Urothelium cell line (cell line): ENCODE measurements at places on chromosomes 5 and 9.

DNA sequence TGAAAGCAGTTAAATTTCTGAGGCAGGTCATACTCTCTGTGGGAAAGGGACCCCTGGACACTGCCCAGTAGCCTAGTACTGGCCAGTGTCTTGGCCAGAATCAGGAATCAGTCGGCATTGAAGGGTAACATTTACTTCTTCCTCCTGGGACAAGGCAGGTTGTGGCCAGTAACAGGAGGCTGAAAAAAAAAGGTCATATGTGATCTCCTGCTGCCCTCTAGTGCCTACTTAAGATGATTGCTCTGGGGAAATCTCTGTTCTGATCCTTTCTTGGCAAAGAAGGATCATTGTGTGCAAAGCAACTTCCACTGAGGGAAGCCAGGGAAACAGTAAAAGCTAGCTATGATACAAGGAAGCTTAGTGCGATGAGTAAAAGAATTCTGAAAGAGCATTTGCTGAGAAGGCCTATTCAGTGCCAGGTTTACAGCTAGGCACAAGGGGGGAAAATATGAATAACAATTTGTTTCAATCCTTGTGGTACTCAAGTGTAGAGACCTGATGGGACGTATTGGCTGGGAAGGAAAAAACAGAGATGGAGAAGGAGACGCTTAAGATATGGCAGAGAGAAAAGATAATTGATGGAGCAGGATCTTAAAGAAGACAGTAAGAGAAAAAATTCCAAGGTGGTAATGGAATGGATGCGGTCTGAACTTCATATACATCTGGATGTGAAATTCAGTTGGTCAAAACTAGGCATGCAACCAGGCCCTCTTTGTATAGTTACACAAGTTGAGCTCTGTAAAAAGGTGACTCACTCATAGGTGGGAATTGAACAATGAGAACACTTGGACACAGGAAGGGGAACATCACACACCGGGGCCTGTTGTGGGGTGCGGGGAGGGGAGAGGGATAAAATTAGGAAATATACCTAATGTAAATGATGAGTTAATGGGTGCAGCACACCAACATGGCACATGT lies 25.8 kb upstream of the TRIM32 start:
- peak; percentile 60 for DNase-seq

DNA sequence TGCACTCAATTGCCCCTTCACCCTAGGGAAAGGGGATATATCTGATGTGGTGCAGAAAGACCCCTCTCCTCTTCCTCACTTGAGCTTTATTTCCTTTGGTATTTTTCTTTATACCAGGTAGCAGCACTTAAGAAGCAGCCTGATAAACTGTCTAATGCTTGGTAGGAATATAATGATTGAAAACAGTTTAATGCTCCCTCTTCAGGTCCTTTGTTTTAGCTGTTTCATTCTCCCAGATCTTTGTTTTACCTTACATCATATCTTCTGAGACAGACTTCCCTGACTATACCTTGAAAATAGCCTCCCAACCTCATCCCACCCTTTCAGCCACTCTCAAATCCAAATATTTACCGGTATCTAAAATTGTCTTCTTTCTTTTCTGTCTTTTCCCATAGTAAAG lies 87.9 kb downstream of the NUDT12 start:
- no peak for DNase-seq

DNA sequence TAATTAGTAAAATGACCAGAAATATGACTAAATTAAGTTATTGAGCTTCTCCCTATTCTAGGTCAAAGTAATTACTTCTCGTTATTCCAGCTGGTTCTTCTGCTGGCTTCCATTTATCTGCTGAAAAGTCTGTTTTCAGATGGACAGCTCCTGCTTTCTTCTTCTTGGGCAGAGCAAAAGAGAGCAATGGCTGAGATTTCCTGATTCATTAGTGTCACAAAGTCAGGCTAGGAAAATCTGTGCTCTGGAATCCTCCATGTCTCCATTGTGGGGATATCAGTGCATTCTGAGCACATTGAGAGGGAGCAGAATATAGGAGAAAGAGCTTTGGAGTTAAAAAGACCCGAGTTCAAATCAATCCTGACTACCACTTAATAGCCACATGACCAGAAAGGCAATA lies 33.7 kb upstream of the NRG2 start:
- no peak for DNase-seq

GRCh38 chr5:120794121-120794520 lies 330.0 kb downstream of the PRR16 start:
- no peak for DNase-seq

- DNase-seq: no peak
Observed at GRCh38 chr5:171226864-171227263, 82.2 kb upstream of the TLX3 start.

GRCh38 chr5:17928581-17928981 lies 294.3 kb downstream of the TAF11L14 start:
- DNase-seq: no peak

GRCh38 chr5:181243018-181243563 lies 615 bp downstream of the RACK1 start:
- DNase-seq: no peak

GRCh38 chr9:131495785-131496184 lies 6.9 kb upstream of the POMT1 start:
- no peak for DNase-seq

GRCh38 chr9:105500108-105500766 lies 52.4 kb downstream of the FSD1L start:
- no peak for DNase-seq

GRCh38 chr5:146716636-146717035 lies 161.9 kb downstream of the PPP2R2B start:
- DNase-seq: no peak

DNA sequence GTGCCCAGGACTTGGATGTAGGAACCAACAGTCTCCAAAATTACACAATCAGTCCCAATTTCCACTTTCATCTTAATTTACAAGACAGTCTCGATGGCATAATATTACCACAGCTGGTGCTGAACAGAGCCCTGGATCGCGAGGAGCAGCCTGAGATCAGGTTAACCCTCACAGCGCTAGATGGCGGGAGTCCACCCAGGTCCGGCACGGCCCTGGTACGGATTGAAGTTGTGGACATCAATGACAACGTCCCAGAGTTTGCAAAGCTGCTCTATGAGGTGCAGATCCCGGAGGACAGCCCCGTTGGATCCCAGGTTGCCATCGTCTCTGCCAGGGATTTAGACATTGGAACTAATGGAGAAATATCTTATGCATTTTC lies 837 bp downstream of the PCDHB2 start:
- DNase-seq: no peak

DNA sequence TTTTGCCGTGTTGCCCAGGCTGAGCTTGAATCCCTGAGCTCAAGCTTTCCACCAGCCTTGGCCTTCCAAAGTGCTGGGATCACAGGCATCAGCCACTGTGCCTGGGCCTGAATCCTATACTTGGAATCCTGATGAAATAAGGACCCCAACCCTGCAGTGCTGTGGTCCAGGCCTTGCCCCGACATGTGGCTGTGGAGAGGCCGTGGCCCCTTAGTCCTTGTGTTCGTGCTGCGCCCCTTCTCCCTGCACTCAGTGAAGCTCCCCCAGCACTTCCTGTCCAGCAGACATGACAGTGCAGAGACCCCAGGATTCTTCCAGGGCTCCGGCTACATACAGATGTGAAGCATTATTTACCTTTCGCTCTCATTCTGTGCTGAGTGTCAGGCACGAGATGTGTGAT lies 52.9 kb downstream of the EHMT1 start:
- DNase-seq: no peak

DNA sequence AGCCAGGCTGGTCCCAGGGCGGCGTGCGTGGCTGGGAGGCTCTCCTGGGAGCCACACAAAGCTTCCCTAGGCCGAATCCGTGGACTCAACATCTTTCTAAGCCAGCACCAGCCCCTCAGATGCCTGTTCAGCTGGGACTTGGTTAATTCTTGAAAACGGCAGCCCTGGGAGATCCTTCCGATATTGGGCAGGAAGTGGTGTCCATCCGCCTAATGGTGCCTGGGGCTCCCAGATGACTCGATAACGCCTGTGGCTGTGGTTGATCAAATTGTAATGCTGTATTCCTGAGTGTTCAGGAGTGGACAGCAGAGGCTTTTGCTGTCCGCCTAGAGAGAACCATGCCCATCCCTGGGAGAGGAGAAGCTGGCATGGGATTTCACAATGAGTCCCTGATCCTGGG lies 14.1 kb downstream of the KCNT1 start:
- DNase-seq: no peak

DNA sequence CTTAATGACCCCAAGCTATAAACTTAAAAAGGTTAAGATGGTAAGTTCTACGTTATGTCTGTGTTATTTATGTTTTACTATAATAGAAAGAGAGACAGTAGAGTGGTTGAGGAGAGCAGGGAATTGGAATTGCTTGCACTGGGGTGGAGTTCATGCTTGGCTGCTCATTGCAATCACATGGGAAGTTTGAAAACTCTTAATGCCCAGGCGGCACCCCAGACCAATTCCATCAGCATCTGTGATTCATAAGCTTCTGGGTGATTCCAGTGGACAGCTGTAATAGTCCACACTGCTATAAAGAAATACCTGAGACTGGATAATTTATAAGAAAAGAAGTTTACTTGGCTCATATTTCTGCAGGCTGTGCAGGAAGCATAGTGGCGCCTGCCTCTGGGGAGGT lies 323.9 kb upstream of the MSX2 start:
- no peak for DNase-seq

DNA sequence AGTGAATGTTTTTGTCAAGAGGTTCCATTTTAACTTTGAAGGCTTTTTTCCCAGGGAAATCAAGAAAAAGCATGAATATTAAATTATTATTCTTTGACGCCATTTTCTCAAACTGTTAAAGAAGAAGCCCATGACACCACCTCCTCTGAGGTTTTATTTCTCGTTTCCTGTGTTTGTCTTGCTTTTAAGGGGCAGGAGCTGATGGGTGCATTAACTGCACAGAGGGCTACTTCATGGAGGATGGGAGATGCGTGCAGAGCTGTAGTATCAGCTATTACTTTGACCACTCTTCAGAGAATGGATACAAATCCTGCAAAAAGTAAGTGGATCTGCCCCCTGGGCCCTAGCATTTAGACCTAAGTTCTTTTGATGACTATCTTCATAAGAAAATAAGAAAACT lies 205.3 kb downstream of the RFK start:
- DNase-seq: no peak

DNA sequence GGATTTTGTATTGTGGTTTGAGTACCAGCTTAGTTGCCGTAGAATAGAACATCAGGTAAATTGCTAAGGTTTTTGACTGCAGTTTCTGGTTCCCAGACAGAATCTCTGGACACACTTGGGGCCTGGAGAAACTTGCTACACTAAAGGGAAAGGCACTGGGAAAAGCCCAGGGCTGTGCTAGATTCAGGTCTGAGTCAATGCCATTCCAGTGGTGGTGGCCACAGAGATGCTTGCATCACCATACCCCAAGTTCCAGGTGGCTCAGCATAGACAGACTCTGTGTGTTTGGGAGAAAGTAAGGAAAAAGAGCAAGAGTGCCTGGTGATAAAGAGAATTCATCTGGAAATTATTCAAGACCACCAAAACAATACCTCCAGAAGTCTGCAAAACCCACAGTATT lies 120.6 kb downstream of the HMHB1 start:
- DNase-seq: no peak

DNA sequence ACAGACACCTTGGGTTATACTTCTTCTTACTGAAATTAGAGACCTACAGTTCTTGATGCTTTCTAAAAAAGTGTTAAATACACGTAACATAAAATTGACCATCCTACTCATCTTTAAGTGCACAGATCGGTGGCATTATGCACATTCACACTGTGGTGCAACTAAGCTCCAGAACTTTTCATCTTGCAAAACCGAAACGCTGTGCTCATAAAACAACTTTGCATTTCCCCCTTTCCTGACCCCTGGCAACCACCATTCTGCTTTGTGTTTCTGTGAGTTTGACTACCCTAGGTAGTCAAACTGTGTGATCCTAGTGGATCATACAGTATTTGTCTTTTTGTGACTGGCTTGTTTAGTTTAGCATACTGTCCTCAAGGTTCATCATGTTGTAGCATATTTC lies 3.9 kb downstream of the MVB12B start:
- DNase-seq: no peak

GRCh38 chr5:121702682-121703081 lies 149.0 kb upstream of the FTMT start:
- no peak for DNase-seq

DNA sequence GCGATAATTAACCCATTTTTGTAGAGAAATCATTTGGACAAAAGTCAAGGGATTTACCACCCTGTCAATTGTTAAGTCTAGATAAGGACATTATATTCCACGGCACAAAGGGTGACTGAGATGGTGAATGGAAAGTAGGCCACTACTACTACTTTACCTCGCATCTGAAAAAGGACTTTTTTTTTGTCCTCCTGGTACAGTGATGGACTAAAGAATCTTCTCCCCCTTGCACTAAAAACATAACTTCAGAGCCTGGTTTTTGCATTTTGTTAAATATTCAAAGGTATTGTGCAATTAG lies 147.5 kb downstream of the EBF1 start:
- no peak for DNase-seq

- no peak for DNase-seq
Observed at GRCh38 chr9:36457836-36458429, 57.9 kb upstream of the RNF38 start.

DNA sequence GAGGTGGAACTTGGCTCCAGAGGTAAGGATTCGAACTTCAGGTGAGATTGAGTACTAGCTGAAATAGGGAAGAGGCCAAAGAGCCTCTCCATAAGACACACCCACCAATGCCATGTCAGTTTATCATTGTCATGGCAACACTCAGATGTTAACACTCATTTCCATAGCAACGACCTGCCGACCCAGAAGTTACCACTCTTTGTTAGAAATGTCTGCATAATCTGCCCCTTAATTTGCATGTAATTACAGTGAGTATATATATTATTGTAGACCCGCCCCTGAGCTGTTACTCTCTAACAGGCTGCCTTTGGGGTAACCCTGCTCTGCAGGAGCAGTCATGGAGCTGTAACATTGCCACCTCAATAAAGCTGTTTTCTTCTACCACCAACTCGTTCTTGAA lies 10.2 kb upstream of the NTRK2 start:
- DNase-seq: no peak

DNA sequence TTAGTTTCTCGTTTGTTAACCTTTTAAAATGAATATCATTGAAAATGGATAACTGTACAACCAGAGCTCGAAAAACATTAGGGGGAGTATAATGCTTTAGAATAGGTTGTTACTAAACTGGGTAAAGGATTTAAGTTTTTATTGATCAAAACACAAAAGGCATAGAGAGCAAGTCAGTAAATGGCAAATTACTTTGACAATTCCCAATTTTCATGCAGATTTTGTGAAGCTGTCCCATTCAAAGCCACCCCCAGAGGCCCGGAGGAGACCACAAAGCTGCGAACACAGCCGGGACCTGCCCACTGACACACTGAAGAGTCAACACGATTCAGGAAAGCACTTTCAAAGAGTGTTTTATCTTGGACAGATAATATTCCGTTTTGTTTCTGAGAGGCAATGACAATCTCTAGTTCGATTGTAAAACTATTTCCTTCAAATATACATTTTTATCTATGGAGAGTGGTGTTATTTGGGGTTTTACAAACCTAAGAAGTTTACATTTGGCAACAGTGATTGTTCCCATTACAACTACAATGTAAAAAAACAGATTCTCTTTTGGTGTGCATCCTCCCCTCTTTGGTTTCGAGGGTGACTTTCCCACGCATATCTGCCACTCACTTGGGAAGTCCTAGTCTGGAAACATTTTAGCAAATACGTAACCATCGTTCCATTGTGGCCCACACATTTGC lies 182.6 kb upstream of the TBCA start:
- no peak for DNase-seq

GRCh38 chr9:114053246-114054005 lies 24.7 kb downstream of the AMBP start:
- no peak for DNase-seq

- no peak for DNase-seq
Observed at GRCh38 chr9:136942112-136942880, 2.2 kb downstream of the FBXW5 start.
